Kidney (tissue), 22 donors: ENCODE measurements at places on chromosomes 4 and X. TPM values are rescaled to one million over a fixed set of nuclear protein-coding genes. Genes with fewer than 3 reads are reported as not detected.

ETDB gene
- polyA plus RNA-seq = not detected

CXCL13 gene
- polyA plus RNA-seq = not detected

CACNA1F gene
- polyA plus RNA-seq = 0.15 TPM

EVC2 gene
- 1.6 TPM for polyA plus RNA-seq

FRMPD3 gene
- not detected for polyA plus RNA-seq

NRK gene
- polyA plus RNA-seq = 7.9 TPM

DSPP gene
- polyA plus RNA-seq = not detected

COX7B gene
- 1,977 TPM for polyA plus RNA-seq

NUP62CL gene
- polyA plus RNA-seq = 9.8 TPM

MAGEA9B gene
- polyA plus RNA-seq = not detected

KLB gene
- polyA plus RNA-seq = 0.41 TPM
